ENCODE measurements at places on chromosomes 6 and 20.

DNA sequence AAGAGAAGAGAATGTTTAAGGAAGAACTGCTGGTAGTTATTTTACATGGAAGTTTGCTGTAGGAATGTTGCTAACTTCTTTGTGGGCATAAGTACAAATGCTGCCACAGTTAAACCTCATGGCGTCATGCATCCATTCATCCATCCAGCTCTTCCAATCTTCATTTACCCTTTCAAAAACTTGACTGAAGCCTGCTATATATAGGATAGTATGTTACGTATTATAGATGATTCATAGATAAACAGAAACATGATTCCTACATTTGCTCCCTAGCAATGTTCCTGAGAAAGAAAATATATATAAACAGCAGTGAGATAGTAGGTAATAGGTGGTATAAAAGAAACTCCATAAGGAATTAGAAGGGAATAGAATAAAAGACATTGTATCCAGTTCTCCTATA, 93.7 kb downstream of the NDUFAF5 start:
- DNase-seq, result no peak

GRCh38 chr6:106199998-106200397, 113.9 kb downstream of the PRDM1 start:
- DNase-seq, result peak; percentile 58

DNA sequence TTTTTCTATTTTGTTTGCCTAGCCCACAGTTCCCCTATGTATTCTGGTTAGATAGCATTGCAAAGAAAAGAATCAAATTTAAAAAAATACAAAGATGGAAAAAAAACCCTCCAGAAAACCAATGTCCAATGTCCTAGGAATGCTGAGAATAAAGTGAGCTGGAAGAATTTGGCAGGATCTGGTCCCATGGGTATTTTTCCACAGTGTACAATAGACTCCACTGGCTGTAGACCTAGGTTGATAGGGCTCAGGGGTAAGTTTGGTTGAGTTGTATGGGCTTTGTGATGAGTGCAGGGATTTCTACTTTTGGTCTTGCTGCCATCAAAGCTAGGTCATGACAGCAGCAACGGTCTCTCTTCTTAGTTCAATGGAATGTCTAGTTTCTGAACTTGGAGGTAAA, 41.5 kb downstream of the SLC22A2 start:
- DNase-seq, result no peak

- no peak for DNase-seq
Observed at GRCh38 chr6:81812401-81812800, 59.9 kb upstream of the TENT5A start.

- no peak for DNase-seq
Observed at GRCh38 chr6:19849755-19850154, 12.6 kb downstream of the ID4 start.

- no peak for DNase-seq
Observed at GRCh38 chr6:21680611-21681010, 87.1 kb downstream of the SOX4 start.

DNA sequence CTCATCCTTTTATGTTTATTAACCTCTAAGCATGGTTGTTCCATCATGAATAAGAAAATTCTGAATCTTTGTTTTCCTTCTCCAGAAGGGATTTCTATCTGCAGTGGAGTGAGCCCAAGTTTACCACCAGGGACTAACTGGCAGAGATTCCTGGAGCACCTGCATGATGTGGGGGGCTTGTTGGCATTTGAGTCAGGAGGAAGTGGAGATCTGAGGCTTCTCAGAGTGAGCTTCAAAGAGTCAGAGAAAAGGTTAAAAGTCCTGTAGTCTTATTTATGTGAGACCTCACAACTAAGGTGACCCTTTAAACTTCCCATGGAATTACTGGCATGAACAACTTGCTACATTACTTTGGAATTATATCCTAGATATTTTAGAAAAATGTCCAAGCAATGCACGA, 138.1 kb upstream of the SLC24A3 start:
- no peak for DNase-seq
